Neural progenitor cell (in vitro differentiated cells): ENCODE measurements at places on chromosomes 5 and 9.

GRCh38 chr5:170633235-170634081 is 129.6 kb downstream of the KCNIP1 start:
- peak; percentile 75 for DNase-seq

GRCh38 chr9:81628897-81629296 is 60.5 kb downstream of the TLE1 start:
- DNase-seq = no peak

DNA sequence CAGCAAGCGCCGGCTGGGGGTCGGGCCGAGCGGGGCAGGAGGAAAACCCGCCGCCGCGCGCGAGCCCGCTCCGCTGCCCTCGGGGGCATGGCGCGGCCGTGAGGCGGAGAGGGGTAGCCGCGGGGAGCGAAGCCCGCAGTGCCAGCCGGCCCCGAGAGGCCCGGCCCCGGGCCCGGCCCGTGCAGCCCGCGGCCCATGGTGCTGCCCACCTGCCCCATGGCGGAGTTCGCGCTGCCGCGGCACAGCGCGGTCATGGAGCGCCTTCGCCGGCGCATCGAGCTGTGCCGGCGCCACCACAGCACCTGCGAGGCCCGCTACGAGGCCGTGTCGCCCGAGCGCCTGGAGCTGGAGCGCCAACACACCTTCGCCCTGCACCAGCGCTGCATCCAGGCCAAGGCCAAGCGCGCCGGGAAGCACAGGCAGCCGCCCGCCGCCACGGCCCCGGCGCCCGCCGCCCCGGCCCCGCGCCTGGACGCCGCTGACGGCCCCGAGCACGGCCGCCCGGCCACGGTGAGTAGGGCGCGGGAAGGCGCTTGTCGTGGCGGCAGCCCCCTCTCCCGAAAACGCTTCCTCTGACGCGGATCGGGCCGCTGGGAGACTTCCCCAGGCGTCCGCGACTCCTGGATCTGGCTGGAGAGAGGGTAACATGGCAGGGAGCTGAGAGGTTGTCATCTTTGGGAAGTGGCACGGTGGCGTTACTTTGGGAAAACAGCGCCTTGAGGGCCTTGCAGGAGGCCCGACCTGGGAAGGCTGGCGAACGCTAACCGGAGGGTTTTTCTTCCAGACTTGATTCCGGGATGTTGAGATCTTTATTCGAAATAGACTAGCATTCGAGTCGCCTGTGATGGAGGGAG is 523 bp downstream of the MAML1 start:
- DNase-seq = peak; percentile 52

GRCh38 chr9:129394061-129394885 is 216.2 kb upstream of the IER5L start:
- no peak for DNase-seq

GRCh38 chr9:68763104-68763503 is 58.1 kb downstream of the PIP5K1B start:
- no peak for DNase-seq

DNA sequence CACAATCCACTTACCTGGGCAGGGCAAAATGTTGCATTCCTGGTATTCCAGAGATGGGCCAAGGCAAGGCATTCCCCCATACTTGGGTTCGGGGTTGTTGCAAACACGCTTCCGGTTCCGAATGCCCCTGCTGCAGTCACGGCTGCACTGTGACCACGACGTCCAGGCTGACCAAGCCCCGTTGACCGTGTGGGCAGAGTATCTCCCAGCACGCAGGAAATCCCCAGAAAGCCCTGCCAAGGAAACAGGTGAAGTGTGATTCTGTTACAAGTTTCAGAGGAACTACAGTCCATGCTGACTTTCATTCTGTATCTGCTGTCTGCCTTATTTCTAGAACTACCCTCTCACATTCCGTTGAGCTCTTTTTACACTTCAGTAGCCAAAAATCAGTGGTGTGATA is 483.0 kb downstream of the SEMA5A start:
- no peak for DNase-seq
